ENCODE measurements at places on chromosomes 4 and X.

DNA sequence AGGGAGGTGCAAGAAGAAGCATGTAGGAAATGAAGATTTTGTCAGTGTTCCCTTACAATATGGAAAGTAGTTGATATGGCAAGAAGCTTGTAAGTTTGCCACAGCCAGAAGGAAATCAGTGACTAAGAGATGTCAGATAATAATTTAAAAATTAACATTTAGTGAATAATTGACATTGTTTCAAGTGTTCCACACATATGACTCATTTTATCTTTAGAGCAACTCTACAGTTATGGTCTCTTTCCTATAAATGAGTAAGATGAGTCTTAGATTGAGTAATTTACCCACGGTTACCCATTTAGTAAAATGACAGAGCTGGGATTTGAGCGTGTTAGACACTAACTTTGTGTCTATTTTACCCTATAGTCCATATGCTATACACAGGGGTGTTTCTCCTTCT is 300.3 kb upstream of the IRS4 start:
- no peak for DNase-seq

GRCh38 chrX:12693754-12694153 is 97.5 kb upstream of the PRPS2 start:
- DNase-seq = no peak

DNA sequence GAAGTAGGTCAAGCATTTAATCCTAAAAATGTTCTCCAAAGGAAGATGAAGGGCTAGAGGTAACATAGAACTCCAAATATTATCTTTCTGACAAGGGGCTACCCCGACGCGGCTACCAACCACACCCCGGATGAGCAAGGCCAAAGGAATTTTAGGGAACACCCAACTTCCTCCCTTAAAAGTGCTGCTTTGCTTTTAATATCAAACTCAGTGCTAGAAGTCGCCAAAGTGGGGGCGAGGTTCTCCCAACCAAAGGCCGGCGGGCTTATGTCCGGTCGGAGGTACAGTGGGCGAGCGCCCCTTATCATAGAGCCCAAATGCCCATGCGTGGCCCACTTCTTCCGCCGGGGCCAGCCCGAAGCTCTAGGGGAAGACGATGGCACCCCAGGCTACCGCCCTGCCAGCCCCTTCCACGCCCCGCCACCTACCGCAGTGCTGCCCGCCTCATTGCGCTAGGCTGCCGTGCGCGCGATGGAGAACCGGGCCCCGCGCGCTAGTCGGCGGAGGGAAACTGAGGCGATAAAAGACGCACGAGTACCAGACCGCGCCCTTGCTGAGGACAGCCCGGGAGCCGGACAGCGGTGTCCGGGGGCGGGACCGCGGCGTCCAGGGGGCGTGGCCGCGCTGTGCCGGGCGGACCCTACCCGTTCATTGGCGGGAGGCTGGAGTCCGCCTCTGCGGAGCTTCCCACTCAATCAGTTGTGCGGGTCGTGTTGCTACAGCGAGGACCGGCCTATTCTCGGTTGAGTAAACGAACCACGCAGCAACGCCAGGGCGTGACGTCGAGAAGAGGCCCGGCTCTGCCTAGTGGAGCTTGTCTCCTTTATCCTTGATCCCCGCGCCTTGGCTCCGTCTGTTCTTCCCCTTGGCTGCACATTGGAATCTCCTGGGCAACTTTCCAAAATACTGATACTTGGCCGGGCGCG is at the start of gene ACOT9:
ACOT9 (minus strand) TSS at position 580 of the 926 bp plus-strand sequence; CDS start at position 448, 132 bp downstream.
- DNase-seq = peak; percentile 3

DNA sequence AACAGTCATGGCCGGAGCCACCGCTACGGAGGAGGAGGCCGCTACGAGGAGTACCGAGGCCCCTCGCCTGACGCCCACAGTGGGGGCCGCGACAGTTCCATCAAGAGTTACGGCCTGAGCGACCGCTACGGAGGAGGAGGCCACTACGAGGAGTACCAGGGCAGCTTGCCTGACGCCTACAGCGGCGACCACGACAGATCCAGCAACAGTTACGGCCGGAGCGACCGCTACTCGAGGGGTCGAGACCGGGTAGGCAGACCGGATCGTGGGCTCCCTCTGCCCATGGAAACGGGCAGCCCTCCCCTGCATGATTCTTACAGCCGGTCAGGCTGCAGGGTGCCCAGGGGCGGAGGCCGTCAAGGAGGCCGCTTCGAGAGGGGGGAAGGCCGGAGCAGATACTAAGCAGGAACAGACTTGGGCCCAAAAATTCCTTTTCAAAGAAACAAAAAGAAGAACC is 3.1 kb downstream of the RBMXL3 start:
- DNase-seq = no peak

DNA sequence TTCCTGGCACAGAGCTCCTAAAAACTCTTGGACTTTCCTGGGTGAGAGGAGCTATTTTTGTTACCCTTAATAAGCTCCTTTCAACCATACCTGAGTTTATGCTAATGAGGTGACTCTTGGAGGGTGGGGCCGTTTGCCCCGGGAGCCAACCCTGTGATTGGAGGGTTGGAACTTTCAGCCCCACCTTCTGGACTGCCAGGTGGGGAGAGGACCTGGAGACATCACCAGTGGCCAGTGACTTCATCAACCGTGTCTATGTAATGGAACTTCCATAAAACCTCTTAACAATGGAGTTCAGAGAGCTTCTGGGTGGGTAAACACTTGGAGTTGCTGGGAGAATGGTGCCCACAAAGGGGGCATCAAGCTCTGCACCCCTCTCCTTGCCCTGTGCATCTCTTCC is 17.9 kb upstream of the ENPP6 start:
- DNase-seq = no peak

- DNase-seq = no peak
Observed at GRCh38 chrX:147763131-147763530, 148.6 kb upstream of the FMR1 start.

DNA sequence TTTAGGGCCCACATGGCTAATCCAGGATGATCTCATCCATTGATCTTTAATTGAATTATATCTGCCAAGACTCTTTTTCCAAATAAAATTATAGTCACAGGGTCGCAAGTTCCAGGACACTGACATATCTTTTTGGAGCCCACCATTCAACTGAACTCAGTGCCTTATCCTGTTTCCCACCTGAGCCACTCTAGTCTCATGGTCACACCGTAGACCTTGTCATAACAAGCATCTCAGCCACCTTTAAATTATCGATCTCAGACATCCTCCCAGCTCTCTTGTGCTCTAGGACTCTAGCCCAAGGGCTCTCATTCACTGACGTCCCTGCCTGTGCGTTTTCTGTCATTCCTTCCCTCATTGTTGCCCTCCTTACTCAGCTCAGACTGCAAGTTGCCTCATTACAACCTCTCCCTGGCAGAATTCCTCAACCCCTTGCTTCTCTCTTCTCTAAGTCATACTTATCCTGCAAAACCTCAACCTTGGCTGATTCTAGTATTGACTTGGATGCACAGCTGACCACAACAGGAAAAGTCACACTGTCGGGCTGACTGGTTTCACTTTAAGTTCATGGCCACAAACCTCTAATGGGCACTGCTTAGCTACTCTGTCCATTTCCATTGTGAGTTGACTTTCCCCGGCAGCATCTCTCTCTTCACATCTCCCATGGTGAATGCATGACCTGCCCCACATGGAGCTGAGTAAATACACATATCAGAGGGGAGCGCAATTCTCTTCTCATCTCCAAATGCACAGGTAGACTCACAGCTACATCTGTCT is 91.0 kb upstream of the TRIM2 start:
- DNase-seq = no peak

DNA sequence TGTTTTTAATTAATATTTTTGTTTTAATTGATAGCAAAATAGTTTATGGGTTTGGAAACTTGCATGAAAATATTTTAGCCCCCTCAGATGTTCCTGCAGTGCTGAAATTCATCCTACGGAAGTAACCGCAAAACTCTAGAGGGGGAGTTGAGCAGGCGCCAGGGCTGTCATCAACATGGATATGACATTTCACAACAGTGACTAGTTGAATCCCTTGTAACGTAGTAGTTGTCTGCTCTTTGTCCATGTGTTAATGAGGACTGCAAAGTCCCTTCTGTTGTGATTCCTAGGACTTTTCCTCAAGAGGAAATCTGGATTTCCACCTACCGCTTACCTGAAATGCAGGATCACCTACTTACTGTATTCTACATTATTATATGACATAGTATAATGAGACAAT is 40.4 kb downstream of the MAP7D3 start:
- DNase-seq = no peak

Measured in activated naive CD8-positive, alpha-beta T cell treated with anti-CD3 and anti-CD28 coated beads, Interleukin-2, amount 50 U/mL, for 16 hours (primary cell).